ENCODE measurements at places on chromosomes 3 and 15.

DNA sequence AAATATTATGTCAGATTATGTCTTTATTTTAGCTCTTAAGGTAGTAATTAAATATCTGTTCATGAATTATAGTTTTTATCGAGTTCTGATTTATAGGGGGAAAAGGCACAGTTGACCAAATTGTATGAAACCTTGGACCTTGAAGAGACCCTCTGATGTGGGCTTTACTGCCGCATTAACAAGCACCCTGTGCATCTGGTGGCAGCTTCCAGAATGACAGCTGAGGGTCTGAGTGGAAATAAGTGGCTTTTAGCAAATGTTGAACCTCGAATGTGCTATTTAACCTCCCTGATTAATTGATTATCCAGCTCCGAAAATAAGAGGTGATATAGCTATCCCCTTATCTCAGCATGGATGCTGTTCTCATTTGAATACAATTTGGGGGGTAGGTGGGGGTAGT is 87.0 kb downstream of the TMEM108 start:
- DNase-seq: no peak

DNA sequence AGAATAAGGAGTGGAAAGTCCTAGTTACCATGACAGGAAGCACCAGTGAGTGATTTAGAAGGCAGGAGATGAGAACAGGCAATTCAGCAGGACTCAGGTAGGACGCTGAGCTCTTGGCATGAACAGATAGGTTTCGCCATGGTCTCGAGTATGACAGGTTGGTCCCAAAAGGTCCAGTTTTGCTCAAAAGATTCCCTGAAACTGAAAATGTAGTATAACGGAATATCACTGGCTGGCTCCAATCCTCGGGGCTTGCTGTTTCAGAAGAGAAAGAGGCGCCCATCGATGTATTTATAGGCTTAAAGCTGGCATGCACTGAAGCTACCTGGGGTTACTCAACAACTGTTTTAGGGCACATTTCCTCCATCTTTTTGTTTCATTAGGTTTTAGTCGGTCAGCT is 59.2 kb downstream of the SRGAP3 start:
- no peak for DNase-seq

- DNase-seq: no peak
Observed at GRCh38 chr3:104933972-104934371, 432.7 kb upstream of the ALCAM start.

GRCh38 chr15:93179072-93179471 is 90.1 kb upstream of the RGMA start:
- no peak for DNase-seq

DNA sequence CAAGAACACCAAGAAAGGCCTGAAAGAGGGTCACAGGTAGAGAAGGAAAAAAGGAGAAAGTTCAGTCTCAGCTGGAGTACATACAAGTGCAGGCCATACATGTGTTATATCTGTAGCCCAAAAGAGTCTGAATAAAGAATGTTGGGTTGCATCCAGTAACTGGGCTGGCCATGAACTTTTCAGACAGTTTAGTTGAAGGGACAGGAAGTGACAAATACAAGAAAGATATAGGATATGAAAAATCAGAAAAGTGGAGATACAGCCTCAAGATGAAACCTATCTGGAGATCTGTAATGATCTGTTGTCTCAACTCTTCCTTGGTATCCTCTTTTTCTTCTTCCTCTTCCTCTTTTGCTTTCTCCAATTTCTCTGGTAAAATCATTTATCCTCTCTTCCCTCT is 671.7 kb downstream of the MECOM start:
- DNase-seq: no peak

GRCh38 chr3:161557445-161558150 is 61.0 kb downstream of the OTOL1 start:
- no peak for DNase-seq

GRCh38 chr15:73464602-73465001 is 21.6 kb downstream of the REC114 start:
- no peak for DNase-seq

DNA sequence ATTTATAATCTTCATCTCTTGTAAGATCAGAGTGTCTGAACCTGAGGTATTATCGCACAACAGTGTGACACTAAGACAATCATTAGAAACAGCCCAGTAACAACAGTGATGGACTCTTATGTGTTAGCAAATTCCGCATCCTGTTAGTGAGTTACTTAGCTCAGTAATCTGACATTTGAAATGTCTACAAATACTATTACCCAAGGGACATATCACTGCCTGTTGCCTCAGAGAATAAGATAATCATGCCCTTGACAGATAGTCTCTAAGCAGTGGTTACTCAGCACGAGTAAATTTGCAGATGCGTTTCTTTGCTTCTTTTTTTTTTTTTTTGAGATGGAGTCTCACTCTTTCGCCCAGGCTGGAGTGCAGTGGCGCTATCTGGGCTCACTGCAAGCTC is 13.4 kb upstream of the RTP1 start:
- no peak for DNase-seq

GRCh38 chr15:40828447-40829036 is at the start of gene PPP1R14D:
TSS of gene PPP1R14D (minus strand) at chr15:40828708. CDS start at chr15:40828641, 67 bp downstream.
- DNase-seq: no peak

DNA sequence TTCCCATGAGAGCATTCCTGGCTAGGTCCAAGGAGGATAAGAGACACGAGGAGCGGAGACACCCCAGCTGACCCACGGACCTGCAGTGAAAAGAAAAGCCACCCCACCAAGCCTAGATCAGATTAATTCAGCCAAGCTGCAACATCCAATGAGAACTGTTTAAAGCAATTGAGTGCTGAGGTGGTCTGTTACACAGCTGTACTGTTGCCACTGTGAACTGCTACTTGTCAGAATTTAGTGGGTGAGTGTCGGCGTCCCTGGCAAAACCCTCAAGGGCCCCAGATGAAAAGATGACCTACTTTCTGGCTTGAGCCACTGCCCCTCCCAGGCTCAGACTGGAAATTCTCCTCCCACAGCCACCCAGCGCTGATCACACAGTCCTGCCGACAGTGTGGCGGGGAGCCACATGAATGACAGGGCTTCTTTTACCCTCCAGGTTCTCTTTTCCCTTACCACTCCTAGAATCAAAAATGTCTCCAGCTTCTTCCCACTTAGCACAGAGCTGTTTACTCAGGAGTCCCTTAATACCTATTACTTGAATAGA is 26.4 kb upstream of the KBTBD12 start:
- no peak for DNase-seq

- DNase-seq: no peak
Observed at GRCh38 chr3:182406786-182407185, 386.5 kb upstream of the ATP11B start.

- DNase-seq: no peak
Observed at GRCh38 chr3:114872050-114872449, 275.0 kb downstream of the ZBTB20 start.

GRCh38 chr15:51782357-51782896 is 31.0 kb downstream of the TMOD2 start:
- DNase-seq: no peak

DNA sequence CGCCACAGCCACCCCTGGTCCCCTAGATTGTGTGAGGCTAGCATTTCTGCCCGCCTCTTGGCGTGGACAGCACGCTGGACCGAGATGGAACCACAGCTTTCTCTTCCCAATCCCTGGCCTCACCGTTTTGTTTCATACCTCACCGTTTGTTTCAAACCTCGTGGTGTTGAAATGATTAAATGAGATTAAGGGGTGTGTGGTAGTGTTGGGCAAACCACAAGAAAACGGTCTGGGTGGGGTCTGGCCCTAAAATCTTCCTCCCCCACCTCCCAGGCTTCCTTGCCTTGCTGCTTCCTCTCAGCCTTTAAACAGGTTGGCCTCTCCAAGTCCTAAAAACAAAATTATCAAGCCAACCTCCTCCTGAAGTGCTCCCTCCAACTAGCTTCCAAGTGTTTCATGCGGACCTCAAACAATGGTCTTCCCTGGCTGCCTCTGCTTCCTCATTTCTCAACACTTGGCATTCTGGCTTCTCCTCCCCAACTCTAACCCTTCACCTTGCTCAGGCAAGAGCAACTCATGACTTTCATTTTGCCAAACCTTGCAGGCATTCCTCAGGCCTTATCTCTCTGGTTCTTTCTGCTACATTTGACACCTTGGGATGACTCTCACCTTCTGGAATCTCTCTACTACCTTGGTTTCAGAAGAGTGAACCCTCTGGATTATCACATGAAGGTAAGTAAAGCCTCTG is 1.4 kb upstream of the ATP13A3 start:
- no peak for DNase-seq

- no peak for DNase-seq
Observed at GRCh38 chr3:184176377-184177330, 2.0 kb downstream of the AP2M1 start.

GRCh38 chr3:81550415-81550814 is 211.0 kb downstream of the GBE1 start:
- no peak for DNase-seq

GRCh38 chr3:112804021-112804420 is 42.6 kb downstream of the CD200R1L start:
- DNase-seq: no peak

GRCh38 chr3:105232553-105232952 is 134.2 kb upstream of the ALCAM start:
- no peak for DNase-seq

DNA sequence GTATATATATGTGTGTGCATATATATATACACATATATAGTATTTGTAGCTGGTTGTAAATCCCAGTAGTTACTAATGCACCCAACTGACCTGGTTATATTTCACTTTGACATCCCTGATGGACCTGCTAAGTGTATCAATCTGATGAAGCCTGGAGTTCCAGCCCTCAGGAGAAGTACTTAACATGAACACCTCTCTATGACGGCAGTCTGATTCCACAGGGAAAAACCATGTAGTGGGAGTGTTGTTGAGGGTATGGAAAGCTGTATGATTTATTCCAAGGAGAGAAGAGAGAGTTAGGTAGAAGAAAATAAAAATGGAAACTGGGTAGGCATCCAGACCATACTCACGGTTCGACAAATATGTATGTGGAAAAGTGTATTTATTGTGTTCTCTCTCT is 531.2 kb upstream of the SEMA6D start:
- DNase-seq: no peak

- DNase-seq: no peak
Observed at GRCh38 chr15:22944651-22945050, 35.5 kb downstream of the CYFIP1 start.

- no peak for DNase-seq
Observed at GRCh38 chr3:55282994-55283393, 204.1 kb downstream of the WNT5A start.

DNA sequence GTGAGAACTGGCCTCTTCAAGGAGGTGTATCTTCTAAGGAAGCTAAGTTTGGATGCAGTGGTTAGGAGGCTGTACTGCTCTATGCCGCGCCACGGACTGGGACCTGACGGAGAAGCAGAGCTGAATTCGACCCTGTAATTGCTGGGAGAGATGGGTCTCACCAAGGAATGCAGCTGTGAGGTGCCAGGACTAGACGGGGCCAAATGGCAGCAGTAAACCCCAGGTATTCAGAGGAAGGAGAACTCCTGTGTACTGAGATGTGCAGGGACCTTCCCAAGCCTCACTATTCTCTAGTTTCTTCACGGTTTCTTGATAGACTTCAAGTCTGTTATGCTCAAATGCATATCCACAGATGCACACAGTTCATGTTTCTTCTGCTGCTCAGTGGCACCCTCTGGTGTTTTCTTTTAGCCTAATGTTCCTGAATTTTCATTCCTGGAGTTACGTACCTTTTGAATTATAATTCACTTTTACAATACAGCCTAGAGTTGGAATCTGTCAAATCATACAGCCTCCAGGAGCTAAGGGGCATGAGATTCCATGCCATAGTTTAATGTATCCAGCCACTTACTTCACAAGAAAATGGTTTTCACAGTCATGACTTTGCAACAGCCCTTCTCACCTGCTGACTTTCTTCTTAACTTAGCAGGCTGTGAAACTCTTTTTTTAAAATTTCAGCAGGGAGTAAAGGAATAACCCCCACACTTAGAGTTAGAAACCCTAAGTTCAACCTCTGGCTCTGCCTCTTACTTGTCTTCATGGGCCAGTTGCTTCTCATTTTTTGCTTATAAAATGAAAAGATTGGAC is 61.8 kb downstream of the GLDN start:
- DNase-seq: no peak

DNA sequence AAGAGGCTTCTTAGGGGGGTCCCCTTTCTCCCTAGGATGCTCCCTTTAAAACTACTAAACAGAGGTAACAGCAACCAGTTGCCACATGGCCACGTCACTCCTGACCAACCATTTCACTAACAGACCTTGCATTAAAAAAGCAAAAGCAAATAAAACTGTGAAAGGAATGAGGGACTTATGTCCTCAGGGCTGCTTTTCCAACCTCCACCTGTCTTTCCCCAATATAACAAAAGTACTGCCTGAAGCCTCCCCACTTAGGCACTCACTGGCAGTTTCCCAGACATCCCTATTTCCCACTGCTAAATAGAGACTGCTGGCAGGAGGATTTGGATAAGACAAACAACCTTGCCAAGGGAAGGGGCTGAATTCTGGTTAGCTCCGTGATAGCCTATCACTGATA is 130.3 kb downstream of the ATP8B4 start:
- no peak for DNase-seq

GRCh38 chr3:115804713-115805119 is 181.4 kb downstream of the GAP43 start:
- no peak for DNase-seq

GRCh38 chr15:99556578-99556977 is 9.2 kb upstream of the MEF2A start:
- DNase-seq: no peak

GRCh38 chr15:38612159-38612863 is 47.7 kb upstream of the RASGRP1 start:
- DNase-seq: no peak

- no peak for DNase-seq
Observed at GRCh38 chr15:20356444-20356910, 185.1 kb downstream of the GOLGA6L6 start.

DNA sequence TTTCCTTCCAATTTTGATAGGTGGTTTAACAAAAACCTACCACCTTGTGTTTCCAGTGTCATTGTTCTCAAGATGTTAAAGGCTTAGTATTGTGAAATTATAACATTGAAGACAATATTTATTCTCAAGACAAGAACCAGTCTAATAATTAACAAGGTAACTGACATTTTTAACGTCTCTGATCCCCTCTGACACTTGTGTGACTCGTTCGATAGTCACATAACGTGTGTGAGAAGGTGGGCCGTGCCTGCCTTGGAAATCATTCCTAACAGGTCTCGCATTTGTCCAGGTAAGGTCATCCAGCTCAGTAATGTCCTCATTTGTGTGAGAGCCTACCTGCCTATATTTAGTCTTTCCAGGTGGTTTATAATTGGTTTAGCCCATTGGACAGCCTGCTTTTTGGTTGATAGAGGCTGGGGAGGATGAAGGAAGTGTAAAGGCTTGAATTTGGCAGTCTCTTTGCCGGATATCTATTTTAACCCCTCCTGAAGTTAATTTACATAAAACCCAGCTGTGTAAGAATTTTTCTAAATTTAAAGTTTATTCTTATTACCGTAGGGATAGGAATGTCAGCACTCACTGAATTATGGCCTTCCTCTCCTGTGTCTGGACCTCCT is 94.4 kb downstream of the AKAP13 start:
- no peak for DNase-seq

- DNase-seq: no peak
Observed at GRCh38 chr15:73079565-73079964, 27.3 kb downstream of the NEO1 start.

DNA sequence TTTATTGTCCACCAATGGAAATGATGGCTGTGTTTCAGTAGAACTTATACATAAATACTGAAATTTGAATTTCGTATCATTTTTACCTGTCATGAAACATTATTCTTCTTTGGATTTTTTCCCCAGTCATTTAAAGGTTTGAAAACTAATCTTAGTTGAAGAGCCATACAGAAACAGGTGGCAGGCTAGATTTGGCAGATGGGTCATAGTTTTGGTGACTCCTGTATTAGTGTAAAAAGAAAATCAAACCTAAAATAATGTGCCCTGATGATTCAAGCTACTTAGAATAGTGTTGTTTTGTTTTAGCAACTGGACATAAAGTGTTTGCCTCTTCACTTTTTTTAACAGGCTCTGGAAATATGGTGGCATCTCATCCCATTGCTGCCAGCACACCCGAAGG is 68.9 kb downstream of the SIDT1 start:
- no peak for DNase-seq
